ENCODE measurements at places on chromosomes 3 and 15. TPM values are rescaled to one million over a fixed set of nuclear protein-coding genes. Genes with fewer than 3 reads are reported as not detected.

KBTBD13 gene
- total RNA-seq = not detected

GRCh38 chr3:101244212-101244575, 76.2 kb downstream of the IMPG2 start:
- no peak for ATAC-seq

- ATAC-seq = peak; percentile 94
These were observed 46.6 kb downstream of the HHLA2 start for GRCh38 chr3:108342837-108343486.

- no peak for ATAC-seq
These were observed 137.6 kb downstream of the PEAK1 start for GRCh38 chr15:77282333-77282732.

LRRC2 gene
- not detected for total RNA-seq

GRCh38 chr3:48711727-48712126, 5.3 kb downstream of the IP6K2 start:
- no peak for ATAC-seq

- no peak for ATAC-seq
These were observed 12.5 kb upstream of the RPP14 start for GRCh38 chr3:58293516-58293915.

DNA sequence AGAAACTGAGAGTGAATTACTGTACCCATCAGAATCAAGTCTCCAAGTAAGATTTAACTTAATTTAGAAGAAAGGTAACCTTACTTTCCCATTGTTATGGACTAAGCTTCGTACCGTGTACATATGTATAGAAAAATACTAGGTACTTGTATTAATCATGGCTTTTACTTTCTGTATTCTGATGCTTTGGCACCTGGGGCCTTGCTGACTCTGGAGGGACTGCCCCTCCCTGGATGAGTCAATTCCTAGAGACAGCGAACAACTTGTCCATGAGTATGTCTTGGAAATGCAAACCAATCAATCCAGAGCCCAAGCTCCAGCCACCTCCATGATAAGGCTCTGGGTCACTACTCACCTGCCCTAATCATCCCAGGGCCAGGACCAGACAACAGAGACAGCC, 50.0 kb upstream of the DGKG start:
- peak; percentile 93 for ATAC-seq

DNA sequence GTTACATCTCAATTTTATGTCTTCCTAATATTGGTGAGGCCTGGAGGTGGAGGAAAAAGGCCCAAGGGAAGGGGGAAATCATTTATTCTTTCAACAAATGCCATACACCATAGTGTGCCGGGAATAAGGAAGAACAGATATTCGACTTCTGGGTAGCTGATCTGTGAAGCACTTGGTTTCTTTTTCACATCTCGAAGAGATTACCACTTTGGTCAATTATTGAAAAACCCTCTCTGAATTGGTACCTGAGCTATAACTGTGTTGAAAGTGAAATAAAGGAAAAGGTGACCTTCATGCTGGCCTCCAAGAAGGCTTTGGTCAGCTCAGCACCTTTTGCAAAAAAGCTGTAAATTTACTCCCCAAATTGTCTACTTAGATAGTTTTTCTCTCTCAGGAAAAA, 14.2 kb upstream of the MB21D2 start:
- no peak for ATAC-seq

GRAMD1C gene
- total RNA-seq = 0.56 TPM

DNA sequence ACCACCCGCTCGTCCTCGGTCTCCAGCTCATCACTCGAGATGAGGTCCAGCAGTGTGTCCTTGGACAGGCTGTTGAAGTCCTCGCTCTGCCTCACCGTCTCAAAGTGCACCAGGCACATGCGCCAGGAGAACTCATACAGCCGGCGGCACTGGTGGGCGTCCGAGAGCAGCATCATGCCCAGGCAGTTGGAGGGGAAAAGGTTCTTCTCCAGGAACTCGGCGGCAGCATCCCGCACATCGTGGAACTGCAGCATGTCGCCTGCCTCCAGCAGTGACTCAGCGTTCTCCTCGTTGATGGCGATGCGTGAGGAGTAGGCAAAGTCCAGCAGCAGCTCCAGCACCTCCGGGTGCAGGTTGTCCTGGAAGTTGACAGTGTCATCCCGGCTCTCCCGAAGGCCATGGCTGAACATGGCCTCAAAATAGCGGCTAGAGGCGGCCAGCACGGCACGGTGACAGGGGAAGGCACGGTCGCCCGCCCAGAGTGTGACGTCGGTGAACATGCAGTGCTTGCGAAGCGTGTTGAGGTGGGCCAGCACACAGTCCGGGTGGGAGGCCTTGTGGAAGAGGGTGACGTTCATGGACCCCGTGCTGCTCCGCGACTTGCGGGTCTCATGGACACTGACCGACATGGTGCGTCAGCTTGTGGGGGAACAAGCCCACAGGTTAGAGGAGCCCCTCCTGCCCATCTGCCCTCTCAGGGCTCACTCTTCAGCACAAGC, 25.4 kb downstream of the KLHL25 start:
- ATAC-seq = no peak

AHSG gene
- total RNA-seq = not detected

- no peak for ATAC-seq
These were observed 22.9 kb downstream of the LPP start for GRCh38 chr3:188176884-188177283.

DNA sequence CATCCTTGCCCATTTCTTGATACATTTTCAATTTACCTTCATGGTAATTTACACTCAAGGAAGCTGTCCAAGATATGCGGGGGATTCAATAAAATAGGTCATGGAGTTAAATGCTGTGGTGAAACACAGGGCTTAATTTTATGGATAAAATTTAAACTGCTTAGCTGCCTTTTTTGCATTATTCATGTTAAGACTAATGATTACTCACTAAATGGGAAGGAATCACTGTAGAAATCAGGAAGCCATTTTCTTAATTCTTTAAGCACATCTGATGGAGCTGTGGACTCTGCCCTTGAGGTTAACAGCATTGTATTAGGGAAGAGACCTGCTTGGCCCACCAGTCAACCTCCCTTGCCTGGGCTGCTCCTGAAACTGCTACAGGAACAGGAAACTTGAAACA, 62.5 kb upstream of the RBP1 start:
- no peak for ATAC-seq

DNA sequence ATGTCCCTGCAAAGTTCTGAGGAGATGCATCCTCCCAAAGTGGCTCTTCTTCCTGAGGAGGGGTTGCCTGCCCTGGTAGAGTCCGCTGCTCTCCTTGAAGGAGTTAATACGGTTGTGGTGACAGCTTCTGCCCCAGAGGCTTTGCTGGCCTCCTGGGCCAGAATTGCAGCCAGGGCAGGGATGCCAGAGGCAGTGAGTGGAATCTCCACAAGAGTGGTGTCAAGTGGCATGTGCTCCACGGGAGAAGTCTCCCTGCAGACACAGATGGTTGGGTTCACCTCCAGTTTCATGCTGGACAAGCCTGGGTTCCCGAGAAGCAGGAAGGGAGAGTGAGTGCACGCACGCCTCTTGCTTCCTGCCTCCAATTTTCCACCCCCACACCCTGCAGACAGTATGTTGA, 105.5 kb downstream of the SLC25A26 start:
- no peak for ATAC-seq

GRCh38 chr3:147744967-147745366, 335.8 kb downstream of the ZIC1 start:
- no peak for ATAC-seq

DNA sequence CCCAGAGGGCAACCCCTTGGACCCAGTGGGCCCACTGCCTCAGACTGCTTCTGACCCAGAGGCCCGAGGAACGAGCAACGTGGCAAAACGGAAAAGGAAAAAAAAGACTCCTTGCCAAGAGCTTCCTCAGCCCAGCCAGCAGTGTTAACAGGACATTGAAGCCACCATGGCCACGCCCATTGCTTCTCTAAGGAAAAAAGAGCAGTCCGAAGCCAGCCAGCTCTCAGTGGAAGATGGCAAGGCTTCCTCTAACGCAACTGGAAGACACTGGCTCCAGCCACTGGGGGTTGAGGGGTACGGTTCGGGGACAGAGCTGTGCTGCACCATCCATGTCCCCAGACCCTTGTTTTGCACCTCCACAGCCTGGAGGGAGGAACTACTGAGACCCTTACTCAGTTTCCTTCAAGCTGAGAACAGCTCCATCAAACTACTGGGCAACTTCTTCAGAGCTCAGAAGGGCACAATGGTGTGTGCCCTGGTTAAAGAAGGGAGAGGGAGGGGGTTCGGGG, 10.7 kb downstream of the BMF start:
- no peak for ATAC-seq

PLA2G4E gene
- 0.13 TPM for total RNA-seq

GRCh38 chr3:149005416-149005815, 14.1 kb downstream of the GYG1 start:
- ATAC-seq = no peak

DNA sequence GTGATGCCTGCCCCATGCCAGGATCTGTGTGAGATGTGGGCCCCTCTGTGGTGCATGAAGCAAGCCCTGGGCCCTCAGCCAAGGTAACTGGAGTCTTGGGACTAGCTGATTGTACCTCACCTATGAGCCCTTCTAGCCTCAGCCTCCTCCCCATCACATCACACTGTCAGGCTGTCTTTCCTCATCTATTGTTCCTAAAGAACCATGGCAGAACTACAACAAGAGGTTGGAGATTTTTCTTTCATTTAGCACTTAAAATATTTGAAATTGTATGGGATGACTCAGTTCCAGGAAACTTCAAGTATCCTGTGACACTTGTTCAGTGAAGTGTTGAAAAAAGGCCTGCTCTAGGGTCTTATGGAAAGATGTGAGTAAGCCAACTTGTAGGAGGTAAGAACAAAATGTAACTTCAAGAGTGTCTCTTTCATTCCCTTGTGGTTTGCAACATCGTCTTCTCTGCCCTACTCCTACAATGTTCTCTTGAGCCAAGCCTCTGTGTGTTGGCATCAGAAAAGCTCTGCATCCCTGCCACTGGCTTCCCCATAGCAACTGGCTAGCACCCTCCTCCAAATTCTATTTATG, 58.7 kb upstream of the TIPARP start:
- peak; percentile 43 for ATAC-seq

DNA sequence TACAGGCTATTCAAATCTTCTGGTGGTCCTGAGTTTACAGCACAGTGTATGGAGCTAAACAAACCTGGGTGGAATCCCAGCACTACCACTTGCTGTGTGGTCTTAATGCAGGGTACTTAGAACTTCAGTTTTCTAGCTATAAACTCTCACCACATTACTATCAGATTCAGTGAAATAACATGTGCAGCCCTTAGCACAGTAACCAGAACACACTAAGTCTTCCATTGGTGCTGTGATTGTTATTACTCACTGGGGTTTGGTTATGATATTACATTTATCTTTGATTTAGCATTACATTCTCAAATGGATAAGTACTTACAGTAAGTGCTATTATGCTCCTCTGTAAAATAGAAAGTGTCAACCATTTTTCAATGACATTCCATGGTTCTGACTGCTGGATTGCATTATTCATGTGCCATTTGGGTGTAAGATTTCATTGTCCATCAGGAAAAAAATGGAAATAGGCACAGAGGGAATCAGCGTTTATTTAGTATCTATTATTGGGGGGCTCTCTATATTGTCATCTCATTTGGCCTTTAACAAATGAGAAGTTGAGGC, 81.9 kb downstream of the PDE8A start:
- peak; percentile 75 for ATAC-seq

DNA sequence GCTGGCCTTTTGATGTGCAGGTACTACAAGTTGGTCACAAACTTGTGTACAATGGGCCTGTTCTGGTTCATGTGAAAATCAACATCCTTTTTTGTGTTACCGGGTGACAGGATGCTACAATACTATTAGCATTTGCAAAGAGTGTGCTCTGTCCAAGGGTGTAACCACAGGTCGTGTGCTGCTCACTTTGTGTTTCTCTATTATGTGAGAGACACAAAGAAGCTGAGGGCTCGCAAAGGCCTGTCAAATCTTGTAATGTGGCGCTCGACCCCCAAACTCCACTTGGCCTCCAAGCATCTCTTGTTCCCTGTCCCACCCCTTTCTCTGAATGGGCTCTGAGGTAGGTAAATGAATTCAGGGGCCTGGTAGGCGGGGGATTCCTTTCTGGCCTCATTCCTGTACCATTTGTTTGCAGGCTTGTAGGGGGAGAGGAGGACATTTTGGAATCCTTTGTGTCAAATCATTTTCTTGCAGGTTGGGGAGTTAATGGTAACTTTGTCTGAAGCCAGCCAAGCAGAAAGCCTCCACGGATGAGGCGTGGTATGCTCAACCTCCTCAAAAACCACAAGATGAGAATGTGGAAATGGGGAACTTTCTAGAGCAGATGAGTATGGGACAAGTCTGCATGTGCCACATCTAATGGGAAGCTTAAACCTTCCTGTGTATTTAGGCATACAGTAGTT, 109.1 kb downstream of the OPA1 start:
- ATAC-seq = no peak

- peak; percentile 91 for ATAC-seq
These were observed 241.6 kb downstream of the KCNMB2 start for GRCh38 chr3:178777718-178778411.

GRCh38 chr3:35968043-35968622, 328.8 kb downstream of the ARPP21 start:
- ATAC-seq = no peak

NLGN1 gene
- not detected for total RNA-seq

DNA sequence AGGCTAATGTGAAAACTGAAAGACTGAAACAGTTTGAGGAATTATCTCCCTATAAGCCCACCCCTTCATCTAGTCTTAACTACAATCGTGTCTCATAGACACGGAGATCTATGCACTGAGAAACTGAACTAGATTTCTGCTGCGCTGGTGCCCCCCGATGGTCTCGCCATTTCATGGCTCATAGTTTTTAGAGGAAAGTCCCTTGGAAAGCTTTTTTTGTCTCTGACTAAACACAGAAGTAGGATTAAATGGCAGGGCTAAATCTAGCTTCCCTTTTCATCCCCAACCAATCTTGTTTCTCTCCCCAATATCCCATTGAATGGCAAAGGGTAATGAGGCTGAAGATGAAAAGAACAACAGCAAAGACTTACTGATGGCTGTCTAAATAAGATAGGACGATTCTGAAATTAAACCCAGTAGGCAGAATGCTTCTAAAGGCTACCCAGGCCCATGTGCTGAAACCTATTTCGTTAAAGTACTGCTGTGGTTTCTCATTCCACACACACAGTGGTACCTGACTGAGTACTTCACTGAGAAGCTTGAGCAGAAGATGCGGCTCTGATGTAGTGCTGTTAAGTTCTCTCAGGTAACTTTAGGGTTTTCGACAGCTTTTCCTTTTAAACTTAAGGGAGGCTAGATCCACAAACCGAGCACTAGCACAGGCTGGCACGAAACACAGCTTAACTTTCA, 142.7 kb downstream of the GADL1 start:
- ATAC-seq = peak; percentile 61

DNA sequence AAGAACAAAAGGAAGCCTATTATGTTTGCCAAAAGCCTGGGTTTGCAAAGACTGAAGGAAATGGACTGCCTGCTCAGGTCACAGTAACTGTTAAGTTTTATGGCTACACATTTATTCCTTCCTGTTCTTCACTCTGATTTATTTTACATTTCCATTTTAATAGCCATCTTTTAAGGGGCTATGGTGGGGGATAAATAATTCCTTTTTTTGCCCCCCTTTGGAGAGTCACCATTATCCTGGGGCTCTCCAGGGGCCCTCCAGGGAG, 53.5 kb upstream of the MYZAP start:
- no peak for ATAC-seq
